ENCODE measurements at places on chromosomes 2 and 18.

DNA sequence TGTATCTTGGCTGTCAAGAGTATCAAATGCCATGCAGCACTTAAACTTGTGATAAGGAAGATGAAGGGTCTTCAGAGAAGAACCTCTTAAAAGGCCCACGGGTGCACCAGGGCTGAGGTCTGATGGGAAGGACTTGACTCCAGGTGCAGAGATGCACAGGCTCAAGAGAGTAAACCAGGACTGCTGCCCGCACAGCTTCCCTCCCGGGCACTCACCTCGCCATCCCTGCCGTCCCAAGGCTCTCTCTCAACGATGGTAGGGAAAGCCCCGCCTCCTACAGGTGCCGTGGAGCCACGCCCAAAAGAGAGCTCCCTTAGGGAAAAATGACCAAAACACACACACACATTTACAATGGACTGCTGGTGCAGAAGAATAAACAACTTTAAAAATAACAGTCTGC lies 27.9 kb downstream of the PDIA6 start:
- no peak for DNase-seq

DNA sequence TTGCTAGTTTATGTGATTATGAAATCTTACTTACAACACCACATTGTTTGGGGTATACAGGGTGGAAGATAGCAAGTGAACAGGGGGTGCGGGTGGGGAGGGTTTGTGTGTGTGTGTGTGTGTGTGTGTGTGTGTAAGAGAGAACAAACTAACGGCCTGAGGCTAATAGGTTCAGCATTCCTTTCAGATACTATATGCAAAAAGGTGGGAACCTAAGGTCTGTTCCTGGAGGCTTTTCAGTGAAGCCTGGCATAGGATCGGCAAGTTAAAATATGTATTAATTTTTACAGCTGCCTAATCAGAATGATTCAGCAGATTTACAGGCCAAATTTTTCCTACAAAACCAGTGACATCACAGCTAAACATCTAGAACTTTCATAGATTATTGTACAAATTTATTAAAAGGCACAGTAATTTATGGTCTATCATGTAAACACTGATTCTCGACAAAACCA lies 7.6 kb upstream of the SPDYA start:
- DNase-seq: no peak

- no peak for DNase-seq
Observed at GRCh38 chr2:201966691-201967438, 66.8 kb upstream of the FZD7 start.

- no peak for DNase-seq
Observed at GRCh38 chr2:165348441-165348840, 109.2 kb downstream of the SCN2A start.

GRCh38 chr2:119731983-119732382 lies 27.7 kb upstream of the PTPN4 start:
- DNase-seq: no peak

GRCh38 chr2:236782938-236783337 lies 213.3 kb downstream of the ACKR3 start:
- no peak for DNase-seq

DNA sequence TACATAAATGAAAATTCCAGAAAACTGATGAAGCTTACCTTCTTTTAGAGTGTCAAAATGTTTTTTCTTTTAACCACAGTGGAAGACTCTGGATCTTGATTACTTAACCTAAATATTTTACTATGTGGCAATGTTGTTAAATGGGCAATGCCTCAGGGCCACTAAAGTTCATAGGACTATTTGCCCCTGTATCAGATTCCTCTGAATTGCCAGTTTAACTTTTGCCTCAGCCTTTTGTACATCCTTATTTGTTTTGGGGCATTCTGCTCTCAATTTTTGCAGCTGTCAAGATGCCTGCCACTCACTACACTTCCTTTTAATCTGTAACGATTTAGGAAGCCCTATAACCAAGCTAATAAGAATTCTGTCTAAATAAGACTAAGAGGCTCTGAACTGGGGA lies 31.7 kb upstream of the SERTAD2 start:
- peak; percentile 43 for DNase-seq

GRCh38 chr2:75241696-75242095 lies 42.4 kb upstream of the TACR1 start:
- DNase-seq: no peak

- DNase-seq: no peak
Observed at GRCh38 chr2:42663828-42664227, 95.4 kb downstream of the MTA3 start.

- DNase-seq: no peak
Observed at GRCh38 chr18:36058674-36059073, 8.7 kb downstream of the RPRD1A start.

DNA sequence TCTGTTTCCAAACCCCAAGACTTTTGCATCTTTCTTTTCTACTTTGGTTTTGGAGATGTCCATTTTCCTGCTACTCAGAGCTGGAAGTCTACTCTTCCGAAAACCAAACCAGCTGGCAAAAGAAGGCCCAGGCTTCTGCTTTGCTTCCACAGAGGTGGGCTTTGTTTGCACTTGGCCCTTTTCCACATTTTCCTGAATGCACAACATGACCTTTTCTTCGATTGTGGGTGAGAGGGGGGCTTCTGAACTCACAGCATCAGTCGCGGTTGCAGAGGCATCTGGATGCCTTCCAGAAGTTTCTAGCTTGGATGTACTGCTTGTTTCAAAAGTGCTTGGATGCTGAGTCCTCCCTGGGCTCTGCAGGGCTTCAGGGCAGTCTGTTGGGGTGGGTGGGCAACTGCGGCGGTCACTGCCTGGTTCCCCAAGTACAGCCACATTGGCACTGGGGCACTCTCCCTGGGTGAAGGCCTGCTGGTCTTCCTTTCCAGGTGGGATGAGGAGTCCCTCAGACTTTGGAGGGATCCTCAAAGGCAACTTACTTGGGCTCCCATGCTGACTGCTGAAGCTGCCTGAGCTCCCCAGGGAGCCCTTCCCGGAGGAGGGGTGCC lies 112.3 kb upstream of the LYPD1 start:
- DNase-seq: no peak

DNA sequence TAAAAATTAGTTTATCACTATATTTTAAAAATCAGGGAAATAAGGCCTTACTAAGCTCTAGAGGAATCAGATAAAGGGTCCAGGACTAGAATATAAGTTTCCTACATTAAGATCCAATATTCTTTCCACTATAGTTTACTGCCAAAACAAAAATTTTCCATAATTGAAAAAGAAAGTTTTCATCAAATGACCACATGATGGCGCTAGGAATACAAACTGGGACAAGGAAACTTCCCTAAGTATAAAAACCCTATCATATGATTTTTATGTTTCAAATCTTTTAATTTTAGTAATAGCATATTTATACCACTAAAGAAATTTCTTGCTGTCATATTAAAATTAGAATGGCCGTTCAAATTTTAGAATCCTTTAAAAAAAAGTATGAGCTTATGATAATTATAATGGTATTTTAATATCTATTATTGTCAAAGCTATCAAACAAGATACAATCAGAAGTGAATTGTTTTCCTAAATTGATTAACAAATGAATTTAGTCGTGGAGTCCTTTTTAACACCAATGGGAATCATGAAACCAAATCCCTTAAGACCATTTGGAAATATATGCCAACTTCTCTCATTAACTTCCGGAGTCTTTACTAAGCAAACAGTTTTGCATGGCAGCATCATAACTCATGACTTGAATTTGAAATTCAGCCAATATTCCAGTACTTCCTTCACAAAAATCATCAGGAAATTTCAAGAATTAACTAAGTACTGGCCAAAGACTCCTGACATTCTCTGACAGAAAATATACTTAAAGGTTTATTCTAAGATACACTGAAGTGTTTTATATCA lies 70.3 kb downstream of the SCN1A start:
- peak; percentile 10 for DNase-seq

DNA sequence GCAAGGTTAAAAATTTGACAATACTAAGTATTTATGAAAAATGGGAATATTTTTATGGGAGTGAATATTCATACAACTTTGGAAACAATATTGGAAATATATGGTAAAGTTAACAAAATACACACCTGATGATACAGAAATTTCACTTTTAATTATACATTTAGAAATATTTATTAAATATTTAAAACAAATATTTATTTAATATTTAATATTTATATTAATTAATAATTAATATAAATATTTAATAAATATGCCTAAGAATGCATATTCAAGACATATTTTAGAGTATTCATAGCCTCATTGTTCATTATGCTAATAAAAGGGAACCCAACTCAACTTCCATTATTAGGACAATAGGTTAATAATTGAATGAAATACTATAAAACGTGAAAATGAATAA lies 7.0 kb upstream of the DYNAP start:
- DNase-seq: no peak

GRCh38 chr2:179636995-179637394 lies 224.4 kb downstream of the ZNF385B start:
- no peak for DNase-seq

DNA sequence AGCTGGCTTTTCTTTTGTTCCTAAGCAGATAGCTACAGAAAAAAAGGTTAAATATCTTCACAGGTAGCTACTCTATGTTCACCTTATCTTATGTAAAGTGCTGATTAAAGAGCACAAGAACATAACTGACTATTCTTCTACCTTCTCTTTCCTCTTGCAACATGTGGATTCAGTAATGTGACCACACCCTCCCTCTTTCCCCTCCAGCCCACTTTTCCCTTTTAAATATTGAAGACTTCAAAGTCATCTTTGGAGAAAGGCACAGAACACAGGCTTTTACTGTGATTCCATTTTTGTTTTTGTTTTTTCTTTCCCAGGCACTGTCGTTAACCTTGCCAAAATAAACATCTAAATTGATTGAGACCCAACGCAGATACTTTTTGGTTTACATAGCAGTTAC lies 418.1 kb upstream of the CDH20 start:
- no peak for DNase-seq

- DNase-seq: no peak
Observed at GRCh38 chr18:21305621-21306020, 63.6 kb downstream of the GREB1L start.

DNA sequence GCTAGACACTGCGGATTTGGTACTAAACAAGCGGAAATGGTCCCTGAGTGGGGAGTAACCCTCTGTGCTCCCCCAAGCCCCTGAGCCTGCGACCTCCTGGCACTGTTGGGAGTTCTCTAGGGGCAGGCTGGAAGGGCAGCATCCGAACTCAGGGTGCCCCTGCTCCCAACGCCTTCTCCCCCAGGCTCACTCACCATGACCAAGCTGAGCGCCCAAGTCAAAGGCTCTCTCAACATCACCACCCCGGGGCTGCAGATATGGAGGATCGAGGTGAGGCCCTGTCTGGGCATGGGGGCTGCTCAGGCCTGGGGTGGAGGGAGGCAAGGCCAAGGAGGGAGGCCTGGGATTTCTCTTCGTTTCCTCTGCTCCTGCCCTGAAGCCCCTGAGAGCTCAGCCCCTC lies 4.7 kb downstream of the VIL1 start:
- no peak for DNase-seq

GRCh38 chr18:61748004-61748403 lies 144.8 kb downstream of the RNF152 start:
- DNase-seq: no peak

- peak; percentile 63 for DNase-seq
Observed at GRCh38 chr2:33212151-33212550, 264.3 kb upstream of the RASGRP3 start.

GRCh38 chr18:41721103-41721790 lies 233.8 kb upstream of the PIK3C3 start:
- no peak for DNase-seq

DNA sequence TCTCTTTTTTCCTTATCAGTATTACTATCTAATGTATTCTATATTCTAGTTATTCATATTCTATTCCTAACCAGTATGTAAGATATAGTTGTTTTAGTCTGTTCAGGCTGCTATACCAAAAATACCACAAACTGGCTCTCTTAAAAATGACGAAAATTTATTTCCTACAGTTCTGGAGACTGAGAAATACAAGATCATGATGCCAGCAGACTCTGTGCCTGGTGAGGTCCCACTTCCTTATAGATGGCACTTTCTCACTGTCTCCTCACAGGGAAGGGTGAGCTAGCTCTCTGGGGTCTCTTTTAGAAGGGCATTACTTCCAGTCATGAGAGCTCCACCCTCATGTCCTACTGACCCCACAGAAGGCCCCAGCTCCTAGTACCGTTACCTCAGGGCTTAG lies 4.8 kb upstream of the ARHGAP15 start:
- DNase-seq: no peak

DNA sequence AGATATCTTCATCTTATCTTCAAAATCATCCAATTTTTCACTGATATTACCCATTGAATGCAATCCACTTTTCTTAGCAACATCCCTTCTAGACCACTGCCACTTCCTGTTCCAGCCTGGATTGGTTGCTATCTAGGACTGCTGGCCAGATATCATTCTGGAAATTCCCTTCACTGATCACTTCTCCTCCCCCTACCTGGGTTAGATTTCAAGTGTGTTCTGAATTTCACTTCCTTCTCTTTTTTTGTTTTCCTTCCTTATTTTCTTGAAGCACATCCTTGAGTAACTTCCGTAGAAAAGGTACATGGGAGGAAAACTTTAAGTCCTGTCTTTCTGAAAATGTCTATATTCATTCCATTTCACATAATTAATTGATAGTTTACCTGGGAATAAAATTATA lies 82.0 kb upstream of the IL1R2 start:
- no peak for DNase-seq

GRCh38 chr2:179020156-179020750 lies 29.7 kb downstream of the CCDC141 start:
- DNase-seq: no peak

DNA sequence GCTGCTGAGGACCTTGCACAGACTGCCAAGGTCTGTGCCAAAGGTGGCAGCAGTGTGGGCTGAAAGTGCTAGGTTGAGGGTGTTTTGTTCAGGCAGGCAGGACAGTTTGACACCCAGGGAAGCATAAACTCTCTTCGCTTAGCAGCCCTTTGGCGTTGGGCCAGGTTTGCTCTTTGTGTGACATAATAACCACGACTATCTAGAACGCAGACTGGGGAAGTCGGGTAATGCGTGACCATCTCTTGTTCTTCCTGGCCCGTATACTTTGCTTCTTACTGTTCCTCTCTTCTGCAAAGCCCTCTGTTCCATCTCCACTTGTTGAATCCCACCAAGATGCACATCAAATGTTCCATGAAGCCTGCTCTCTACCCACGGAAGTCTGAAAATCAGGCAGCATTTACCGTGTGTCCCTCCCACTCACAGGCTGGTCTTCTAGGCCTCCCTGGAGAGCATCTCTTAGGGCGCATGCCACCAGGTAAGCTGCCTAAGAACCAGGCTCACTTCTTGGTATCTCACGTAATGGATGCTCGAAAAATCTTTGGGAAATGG lies 96.7 kb upstream of the LMAN1 start:
- no peak for DNase-seq

- DNase-seq: no peak
Observed at GRCh38 chr18:1559563-1559962, 654.9 kb downstream of the ADCYAP1 start.

DNA sequence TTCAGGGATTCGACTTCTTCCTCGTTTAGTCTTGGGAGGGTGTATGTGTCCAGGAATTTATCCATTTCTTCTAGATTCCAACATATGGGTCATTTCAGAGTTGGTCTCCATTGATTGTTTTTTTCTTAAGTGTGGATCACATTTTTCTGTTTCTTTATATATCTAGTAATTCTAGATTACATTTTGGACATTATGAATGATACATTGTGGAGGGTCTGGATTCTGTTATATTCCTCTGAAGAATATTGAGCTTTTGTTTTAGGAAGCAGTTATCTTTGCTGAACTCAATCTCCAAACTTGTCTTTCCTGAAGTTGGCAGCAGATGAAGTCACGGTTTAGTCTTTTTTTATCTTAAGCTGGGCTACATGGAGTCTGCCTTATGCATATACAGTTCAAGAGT lies 9.3 kb downstream of the FAM228B start:
- no peak for DNase-seq

GRCh38 chr18:46366751-46367376 lies 262.7 kb downstream of the HAUS1 start:
- no peak for DNase-seq

Data from AG08395 (cell line).